Chondrocyte (in vitro differentiated cells): ENCODE measurements at places on chromosomes 4 and X. TPM values are rescaled to one million over a fixed set of nuclear protein-coding genes. Genes with fewer than 3 reads are reported as not detected.

The KIAA1210 gene
- total RNA-seq: not detected in 3 replicates

- no peaks in the 10 kb centered on the region for H3K27me3 ChIP-seq
- no peak overlapping the region for H3K4me3 ChIP-seq
- no peak overlapping the region for H3K27ac ChIP-seq
- H3K36me3 ChIP-seq: no peaks in the 10 kb centered on the region
- DNase-seq: no peak
- H3K4me1 ChIP-seq: no peaks in the 10 kb centered on the region
Measured at GRCh38 chrX:85140964-85141363, 102.6 kb downstream of the SATL1 start.

- H3K4me1 ChIP-seq: peaks cover 28% of the 10 kb centered on the region
- no peaks in the 10 kb centered on the region for H3K27me3 ChIP-seq
- no peak overlapping the region for H3K4me3 ChIP-seq
- no peaks in the 10 kb centered on the region for H3K36me3 ChIP-seq
- H3K27ac ChIP-seq: peak overlapping the region; percentile 84
Measured at GRCh38 chrX:13474164-13474516, 95.3 kb upstream of the EGFL6 start.

- no peak for DNase-seq
- H3K4me3 ChIP-seq: no peak overlapping the region
- H3K27me3 ChIP-seq: no peaks in the 10 kb centered on the region
- H3K4me1 ChIP-seq: peaks cover 38% of the 10 kb centered on the region
Measured at GRCh38 chr4:87097075-87097474, 123.3 kb downstream of the KLHL8 start.

GRCh38 chr4:66252291-66252690 is 582.0 kb upstream of the EPHA5 start:
- DNase-seq: no peak
- H3K27me3 ChIP-seq: no peaks in the 10 kb centered on the region
- H3K4me3 ChIP-seq: no peak overlapping the region
- peaks cover 3% of the 10 kb centered on the region for H3K36me3 ChIP-seq
- no peak overlapping the region for H3K27ac ChIP-seq

The NKRF gene
- total RNA-seq: 7.8 to 8.3 TPM (median 8.0 TPM) in 3 replicates

DNA sequence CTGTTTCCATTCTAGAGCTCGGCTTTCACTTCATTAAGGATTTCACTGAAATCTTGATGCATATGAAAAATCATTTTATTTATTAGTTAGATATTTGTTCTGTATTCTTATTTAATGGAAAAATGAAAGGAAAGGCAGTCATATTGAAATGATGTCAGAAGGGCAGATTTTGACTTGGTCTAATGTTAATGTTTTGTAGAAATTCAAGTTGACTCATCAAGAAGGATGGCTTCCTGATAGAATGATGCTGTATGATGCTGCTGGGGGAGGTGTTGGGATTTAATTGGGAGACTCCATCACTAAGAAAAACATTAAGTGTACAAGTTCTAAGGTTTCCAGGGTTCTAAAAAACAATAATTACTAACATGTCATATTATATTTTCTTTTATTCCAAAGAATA is 204.8 kb downstream of the PDGFC start:
- peaks cover 76% of the 10 kb centered on the region for H3K4me1 ChIP-seq
- H3K27me3 ChIP-seq: no peaks in the 10 kb centered on the region
- no peak overlapping the region for H3K27ac ChIP-seq
- peaks cover 16% of the 10 kb centered on the region for H3K36me3 ChIP-seq
- DNase-seq: no peak

DNA sequence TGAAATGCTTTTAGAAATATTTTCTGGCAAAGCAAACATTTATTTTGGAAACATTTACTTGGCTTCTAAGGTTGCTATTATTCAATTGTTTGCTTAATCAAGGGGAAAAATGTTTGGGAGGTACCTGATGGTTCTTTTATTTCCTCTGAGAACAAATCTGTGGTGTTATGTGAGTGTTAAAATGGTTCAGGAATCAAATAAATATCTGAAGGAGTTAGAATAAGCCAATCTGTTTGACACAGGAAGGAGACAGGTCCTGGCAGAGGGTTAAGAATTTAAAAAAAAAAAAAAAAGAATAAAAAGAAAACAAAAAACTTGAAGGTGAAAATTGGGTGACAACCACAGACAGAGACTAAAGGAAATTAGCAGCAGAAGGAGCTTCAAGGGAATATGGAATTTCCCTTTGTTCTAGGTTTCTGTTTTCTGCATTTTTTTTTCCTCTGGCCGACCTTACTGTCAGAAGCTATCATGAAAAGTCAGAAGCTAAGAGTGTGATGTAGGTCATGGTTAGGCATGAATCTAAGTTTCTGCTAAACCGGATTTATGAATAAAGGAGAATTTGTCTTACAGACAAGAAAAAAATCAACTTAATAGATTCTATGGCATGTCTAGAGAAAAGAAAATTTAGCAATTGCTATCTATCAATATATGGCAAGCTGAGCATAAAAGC is 78.6 kb upstream of the PNPLA4 start:
- no peak overlapping the region for H3K4me3 ChIP-seq
- no peaks in the 10 kb centered on the region for H3K36me3 ChIP-seq
- H3K4me1 ChIP-seq: no peaks in the 10 kb centered on the region
- no peak overlapping the region for H3K27ac ChIP-seq

GRCh38 chrX:35675151-35675550 is 123.0 kb upstream of the MAGEB16 start:
- no peaks in the 10 kb centered on the region for H3K4me1 ChIP-seq
- no peak for DNase-seq
- H3K36me3 ChIP-seq: no peaks in the 10 kb centered on the region
- H3K27ac ChIP-seq: no peak overlapping the region

The CTAG1A gene
- total RNA-seq: not detected in 3 replicates
